T-helper 2 cell treated with Interferon-gamma antibody and Interleukin-4, amounts not matched to agents 5 μg/mL and 100 μg/mL, for 36 hours (primary cell): ENCODE measurements at places on chromosomes 2 and 18.

DNA sequence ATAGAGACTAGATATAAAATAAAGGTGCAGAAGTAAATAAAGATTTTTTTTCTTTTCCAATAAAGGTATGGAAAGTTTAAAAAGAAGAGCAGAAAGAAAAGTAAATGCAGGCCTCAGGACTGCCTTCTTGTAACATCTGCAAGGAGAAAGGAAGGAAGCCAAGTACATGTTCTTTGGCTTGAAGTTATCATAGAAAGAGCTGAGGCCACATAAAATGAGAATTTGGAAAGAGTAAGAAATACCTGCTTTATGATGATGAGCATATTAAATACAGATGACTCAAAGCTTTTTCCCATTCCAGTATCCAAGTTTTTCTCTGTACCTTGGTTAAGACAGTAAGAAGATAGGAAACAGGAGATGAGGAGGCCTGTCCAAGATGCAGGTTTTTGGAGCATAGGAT, 25.3 kb upstream of the UBE2E3 start:
- DNase-seq: no peak

GRCh38 chr2:64818664-64819060, 164.9 kb upstream of the SERTAD2 start:
- DNase-seq: no peak

- no peak for DNase-seq
Observed at GRCh38 chr18:48348739-48349138, 60.4 kb downstream of the ZBTB7C start.

GRCh38 chr18:59833785-59834184, 66.0 kb upstream of the PMAIP1 start:
- peak; percentile 8 for DNase-seq

DNA sequence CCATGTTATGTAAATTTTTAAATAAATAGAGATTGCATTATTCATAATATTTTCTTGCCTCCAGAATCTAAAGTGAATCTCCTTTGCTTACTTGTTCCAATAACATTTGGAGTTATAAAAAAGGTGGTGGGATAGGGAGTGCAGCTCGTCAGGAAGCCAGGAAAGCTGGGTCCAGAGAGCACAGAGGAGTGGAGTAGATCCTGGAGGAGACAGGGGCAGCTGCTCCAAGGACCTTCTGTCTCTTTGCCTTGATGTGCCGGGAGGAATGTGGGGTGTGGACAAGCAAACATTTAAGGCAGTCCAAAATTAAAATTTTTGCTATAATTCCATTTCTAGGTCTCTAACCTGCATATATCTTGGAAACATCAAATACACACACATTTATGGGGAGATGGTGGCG, 29.3 kb downstream of the HAUS1 start:
- no peak for DNase-seq

GRCh38 chr2:18104595-18105224, 226.2 kb downstream of the KCNS3 start:
- no peak for DNase-seq

GRCh38 chr2:96090196-96090926, 26.0 kb downstream of the ADRA2B start:
- no peak for DNase-seq

DNA sequence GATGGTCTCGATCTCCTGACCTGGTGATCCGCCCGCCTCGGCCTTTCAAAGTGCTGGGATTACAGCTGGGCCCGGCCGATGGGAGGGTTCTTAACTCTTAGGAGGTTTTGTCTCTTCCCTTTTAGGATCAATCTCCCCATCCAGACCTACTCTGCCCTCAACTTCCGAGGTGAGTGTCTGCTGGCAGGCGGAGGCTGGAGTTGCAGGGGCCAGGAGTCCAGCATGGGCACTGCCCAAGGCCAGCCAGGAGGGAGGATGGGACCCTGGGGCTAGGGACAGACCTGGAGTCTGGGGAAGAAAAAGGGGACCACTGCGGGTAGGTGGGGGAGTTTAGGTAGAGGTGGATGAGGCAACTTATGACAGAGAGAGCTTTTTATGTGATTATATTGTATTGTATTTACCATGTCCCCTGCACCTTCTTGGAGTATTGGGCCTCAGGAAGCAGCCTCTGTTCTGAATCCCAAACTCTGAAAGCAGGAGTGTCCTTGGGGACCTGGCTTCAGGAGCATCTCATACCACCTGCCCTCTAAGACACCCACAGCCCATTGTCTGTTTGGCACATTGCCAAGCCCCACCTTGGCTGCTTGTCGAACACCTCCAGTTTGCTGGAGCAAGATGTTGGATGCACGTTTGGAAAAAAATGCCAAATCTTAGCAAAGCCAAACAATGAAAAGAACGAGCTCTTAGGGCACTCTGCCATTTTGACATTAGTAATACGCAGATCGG, 5.6 kb downstream of the DES start:
- DNase-seq: no peak

GRCh38 chr2:100394111-100394641, 23.3 kb downstream of the CHST10 start:
- no peak for DNase-seq

GRCh38 chr2:79083597-79084251, 4.1 kb downstream of the REG1B start:
- no peak for DNase-seq

DNA sequence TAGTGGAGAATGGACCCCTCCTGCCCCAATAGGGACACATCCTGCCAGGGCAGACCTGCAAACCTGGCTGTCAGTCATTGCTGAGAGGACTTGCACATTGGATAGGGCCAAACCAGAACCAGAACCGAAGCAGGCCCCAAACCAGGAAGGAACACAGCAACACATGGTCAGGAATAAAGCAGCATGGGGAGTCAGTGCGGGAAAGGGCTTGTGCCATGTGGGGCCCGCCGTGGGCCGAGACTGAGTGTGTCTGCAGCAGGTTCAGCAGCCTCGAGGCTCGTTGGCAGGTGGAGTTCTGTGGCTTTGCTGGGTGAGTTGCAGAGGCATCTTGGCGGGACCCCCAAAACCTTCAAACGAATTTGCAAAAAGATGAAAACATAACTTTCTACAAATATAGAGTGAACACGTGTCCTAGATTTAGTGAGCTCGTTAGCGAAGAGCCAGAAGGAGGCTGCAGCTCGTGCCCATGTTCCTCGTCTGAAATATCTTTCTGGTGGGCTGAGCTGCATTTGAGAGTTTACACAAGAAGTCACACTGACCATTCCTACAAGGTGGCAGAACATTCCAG, 44.9 kb upstream of the LDLRAD4 start:
- DNase-seq: no peak

- DNase-seq: no peak
Observed at GRCh38 chr2:38178119-38178518, 102.2 kb upstream of the CYP1B1 start.

- DNase-seq: no peak
Observed at GRCh38 chr2:216044883-216045486, 31.6 kb upstream of the MREG start.

GRCh38 chr2:128594651-128594910, 275.9 kb upstream of the HS6ST1 start:
- DNase-seq: no peak

DNA sequence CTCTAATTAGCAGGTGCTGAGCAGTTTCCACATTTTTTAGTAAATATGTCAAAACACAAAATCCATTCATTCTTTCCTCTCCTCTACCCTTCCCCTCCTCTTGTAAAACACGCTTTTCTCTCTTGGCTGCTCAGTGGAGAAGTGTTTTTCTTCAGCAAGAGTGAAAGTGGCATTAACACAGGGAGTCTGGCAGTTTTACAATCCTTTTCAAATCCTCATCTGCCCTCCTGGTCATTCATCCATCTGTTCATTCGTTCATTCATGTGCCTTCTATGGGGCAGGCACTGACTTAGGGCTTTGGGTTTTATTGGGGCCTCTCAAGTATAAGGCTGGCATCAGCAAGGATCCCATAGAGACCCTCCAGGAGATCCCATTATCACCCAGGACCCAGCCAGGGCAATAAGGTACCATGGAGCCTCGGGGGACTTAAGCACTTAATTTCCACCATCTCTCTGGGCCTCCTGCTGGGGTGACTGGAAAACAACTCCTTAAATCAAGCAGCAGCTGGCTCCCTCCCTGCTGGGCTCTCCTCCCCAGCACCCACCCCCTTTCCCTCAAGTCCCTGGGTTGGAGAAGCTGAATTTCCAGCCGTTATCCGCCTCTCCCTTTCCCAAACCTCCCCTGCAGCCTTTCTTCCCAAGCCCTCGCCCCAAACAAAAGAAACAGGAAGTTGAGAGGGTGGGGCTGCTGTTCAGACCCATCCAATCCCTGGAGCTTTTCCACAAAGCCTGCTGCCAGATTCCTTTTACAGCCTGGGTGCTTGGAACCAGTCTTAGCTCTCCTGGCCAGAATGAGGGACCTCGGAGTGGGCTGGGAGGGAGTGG, 32.6 kb downstream of the MARCHF4 start:
- DNase-seq: no peak

GRCh38 chr2:45874344-45874743, 222.9 kb downstream of the PRKCE start:
- DNase-seq: no peak

DNA sequence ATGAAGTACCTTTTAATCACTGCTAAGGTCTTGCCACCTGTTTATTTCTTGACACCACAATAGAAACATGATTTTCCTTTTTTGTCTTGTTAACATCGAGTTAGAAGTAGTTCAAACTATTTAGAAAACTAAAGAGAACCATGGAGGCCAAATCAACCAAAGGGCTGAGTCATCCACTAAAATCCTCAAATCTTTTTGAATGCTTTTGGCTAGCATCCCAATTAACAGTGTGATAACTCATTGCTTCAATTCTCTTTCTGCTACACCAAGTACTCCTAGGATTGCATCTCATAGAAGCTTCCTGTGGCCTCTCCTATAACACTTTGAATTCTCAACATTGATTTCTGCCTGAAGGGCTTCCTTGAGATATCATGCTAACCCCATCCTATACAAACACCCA, 159.9 kb upstream of the MMADHC start:
- no peak for DNase-seq

DNA sequence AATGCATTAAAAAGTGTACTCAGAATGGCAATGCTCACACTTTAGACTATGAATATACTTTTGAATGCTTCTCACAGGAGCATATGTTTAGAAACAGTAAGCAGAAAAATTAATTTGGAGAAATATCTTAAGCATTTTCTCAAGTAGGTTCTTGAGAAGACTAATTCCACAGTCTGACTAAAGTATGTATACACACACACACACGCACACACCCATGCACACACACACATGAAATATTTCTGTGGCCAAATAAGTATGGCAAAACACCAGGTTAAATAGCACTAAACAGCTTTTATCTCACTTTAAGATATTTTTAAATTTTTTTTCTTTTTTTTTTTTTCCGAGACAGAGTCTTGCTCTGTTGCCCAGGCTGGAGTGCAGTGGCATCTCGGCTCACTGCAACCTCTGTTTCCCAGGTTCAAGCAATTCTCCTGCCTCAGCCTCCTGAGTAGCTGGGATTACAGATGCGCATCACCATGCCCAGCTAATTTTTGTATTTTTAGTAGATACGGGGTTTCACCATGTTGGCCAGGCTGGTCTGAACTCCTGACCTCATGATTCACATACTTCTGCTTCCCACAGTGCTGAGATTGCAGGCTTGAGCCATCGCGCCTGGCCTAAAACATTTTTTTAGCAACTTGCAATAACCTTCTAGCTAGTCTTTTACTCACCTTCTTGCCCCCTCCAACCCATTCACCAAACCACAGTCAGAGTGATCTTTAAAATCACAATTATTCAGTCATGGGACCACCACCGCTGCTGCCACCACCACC, 67.5 kb upstream of the SCG2 start:
- DNase-seq: no peak

- DNase-seq: no peak
Observed at GRCh38 chr2:239299218-239299939, 101.4 kb downstream of the HDAC4 start.

- DNase-seq: no peak
Observed at GRCh38 chr2:37707393-37707792, 36.0 kb upstream of the CDC42EP3 start.

GRCh38 chr2:196225213-196225612, 53.8 kb upstream of the STK17B start:
- DNase-seq: no peak

DNA sequence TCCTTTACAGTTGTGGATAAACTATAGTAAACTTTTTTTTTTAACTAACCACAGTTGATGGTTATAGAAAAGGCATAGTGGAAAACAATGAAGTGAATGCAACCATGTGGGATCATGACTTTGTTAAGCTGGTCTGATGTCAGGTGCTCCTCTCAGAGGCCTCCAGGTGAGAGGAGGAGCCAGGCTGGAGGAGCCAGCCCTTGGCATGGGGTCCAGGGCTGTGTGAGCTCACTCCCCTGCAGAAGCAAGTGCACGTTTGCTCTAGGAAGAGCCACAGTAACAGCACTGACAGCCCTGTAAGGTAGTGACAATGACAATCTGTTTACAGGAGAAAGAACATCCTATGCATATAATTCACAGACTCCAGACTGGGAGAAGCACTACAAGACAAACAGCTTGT, 5.7 kb downstream of the PPP1R7 start:
- DNase-seq: no peak

GRCh38 chr2:8352296-8352695, 329.6 kb upstream of the ID2 start:
- no peak for DNase-seq

GRCh38 chr2:217714287-217714751, 288.5 kb downstream of the TNS1 start:
- no peak for DNase-seq

DNA sequence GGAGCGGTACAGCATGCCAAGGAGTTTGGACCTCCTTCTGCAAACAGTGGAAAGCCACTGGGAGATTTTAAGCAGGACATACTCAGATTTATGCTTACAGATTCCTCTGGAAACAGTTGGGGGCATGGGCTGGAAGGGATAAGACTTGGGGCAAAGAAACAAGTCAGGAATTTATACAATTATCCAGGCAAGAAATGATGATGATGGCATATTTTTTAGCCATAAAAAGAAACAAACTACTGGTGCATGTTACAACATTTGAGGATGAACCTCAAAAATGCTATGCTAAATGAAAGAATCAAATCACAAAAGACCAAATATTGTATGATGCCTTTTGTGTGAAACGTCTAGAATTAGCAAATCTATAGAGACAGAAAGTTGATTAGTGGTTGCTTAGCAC, 13.5 kb upstream of the VIT start:
- no peak for DNase-seq

- DNase-seq: no peak
Observed at GRCh38 chr2:121831841-121832240, 76.4 kb downstream of the TSN start.

- no peak for DNase-seq
Observed at GRCh38 chr2:102848366-102848839, 86.6 kb downstream of the TMEM182 start.

DNA sequence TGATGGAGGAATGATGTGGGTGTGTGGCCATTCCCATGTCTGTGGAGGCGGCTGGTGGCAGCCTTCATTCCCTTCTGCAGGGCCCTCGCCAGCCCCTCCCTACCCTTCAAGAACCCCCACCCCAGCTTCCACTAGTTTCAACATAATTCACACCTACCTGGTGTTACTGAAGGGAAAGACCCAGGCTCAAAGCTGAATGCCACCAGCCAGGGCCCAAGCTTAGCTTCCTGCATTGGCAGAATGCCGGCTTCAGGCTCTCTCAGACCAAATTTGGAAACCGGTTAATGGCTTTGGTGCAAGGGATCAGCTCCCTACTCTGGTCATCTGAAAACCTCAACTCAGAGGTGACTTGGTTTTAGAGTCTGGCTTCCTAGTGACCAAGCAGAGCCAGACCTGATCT, 16.9 kb downstream of the GAREM2 start:
- DNase-seq: no peak

- no peak for DNase-seq
Observed at GRCh38 chr18:44458777-44459176, 221.9 kb upstream of the SETBP1 start.

GRCh38 chr2:129256642-129257041, 722.8 kb upstream of the RAB6C start:
- DNase-seq: no peak

- no peak for DNase-seq
Observed at GRCh38 chr18:35267161-35267651, 22.8 kb downstream of the ZSCAN30 start.
